ENCODE measurements at places on chromosomes 3 and 15. TPM values are rescaled to one million over a fixed set of nuclear protein-coding genes. Genes with fewer than 3 reads are reported as not detected.

GRCh38 chr15:26038693-26039092 is 175.6 kb upstream of the ATP10A start:
- no peak for DNase-seq

DNA sequence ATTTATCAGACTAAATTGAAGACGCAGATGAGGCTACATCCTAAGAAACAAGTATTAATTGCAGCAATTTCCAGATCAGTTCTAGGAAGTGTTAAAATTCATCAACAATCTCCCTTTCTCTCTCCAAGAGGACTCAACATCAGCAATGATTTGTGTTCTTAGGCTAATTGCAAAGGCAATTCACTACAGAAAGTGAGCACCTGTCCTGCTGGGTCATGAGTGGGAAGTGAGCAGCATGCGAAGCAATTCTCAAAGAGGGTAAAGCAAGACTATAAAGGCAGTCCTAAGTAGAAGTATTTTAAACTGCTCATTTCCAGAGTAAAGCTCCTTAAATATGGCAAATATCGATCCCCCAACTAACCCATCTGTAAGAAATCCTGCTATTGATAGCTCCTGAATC is 1191.0 kb upstream of the ALCAM start:
- no peak for DNase-seq

DNA sequence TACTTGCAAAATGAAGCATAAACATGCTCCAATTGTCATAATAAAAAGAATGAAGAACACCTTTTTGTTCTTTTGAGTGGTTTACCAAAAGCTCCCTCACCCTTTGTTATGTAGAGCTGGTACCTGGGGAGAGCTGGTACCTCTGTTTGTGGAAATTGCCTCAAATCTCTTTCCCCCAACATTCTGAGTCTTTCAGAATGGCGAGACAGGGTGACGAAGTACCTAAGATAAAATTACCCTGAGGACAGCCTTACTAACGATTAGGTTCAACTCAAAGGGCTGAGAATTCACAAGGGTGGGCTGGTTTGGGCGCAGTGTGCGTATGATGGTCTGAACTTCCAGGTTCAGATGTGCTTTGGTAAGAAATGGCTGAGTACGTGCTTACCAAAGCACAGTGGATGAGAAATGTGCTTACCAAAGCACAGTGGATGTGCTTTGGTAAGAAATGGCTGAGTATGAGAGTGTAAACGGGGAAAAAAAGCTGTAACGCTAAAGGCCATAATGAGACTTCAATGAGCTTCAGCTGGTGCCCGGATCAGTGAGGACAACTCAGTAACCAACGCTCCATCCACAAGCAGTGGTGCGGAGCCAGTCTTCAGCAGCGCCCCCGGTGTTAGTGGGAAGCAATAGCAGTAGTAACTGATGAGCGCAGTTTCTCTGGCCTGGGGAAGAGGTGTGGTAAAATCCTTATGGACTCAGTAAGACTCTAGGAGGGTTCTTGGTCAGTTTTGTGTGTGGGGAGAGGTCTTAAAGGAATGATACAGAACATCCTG is 72.3 kb upstream of the LRIG1 start:
- peak; percentile 9 for DNase-seq

DNA sequence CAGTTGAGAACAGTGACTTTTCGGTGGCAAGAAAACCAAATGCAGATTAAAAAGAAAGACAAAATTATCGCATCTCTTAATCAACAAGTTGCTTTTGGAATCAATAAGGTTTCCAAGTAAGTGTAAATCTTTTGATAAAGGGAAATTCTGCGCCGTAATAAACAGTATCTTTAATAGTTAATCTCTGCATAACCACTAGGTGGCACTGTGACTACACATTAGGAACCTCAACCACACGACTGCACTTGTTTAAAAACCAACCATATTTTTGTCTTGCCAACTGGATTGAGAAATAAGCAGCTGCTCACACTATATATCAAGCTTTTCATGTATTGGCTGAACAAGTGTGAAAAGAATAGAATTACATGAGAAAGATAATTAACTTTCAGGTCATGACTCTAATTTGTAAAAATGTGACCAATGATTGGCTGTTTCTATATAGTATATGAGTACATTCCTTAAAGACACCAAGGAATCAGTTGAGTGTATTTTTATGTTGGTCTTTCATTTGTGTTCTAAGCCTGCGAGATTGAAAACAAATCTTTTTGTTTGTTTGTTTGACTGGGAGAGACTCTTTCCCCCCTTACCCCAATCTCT is 72.7 kb downstream of the DZIP3 start:
- peak; percentile 60 for DNase-seq

DNA sequence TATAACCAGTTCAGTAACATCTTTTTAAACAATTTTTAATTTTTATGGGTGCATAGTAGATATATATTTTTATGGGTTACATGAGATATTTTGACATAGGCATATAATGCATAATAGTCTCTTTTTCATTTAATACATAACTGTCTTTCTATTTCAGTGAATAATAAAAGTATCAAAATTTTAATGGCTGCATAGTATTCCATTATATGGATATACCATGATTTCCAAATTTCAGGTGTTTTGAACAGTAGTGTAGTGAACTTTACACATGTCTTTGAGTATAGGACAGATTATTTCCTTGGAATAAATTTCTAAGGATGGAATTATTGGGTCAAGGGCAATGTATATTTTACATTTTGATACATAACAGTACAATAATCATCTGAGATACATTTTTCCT is 10.7 kb downstream of the WHAMM start:
- DNase-seq: no peak

DNA sequence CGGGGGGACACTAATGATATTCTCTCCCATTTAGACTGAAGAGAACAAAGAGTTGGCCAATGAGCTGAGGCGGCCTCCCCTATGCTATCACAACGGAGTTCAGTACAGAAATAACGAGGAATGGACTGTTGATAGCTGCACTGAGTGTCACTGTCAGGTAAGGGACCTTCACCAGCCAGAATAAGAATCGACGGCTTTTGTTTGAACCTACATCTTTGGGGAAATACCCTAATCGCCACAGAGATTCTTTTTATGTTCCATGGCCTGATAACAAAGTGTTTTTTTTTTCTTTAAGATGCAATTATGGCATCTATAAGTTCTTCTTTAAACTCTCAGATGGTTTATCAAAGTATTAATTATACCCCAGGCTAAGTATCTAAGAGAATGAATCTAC is 3.4 kb downstream of the THBS1 start:
- DNase-seq: no peak

DNA sequence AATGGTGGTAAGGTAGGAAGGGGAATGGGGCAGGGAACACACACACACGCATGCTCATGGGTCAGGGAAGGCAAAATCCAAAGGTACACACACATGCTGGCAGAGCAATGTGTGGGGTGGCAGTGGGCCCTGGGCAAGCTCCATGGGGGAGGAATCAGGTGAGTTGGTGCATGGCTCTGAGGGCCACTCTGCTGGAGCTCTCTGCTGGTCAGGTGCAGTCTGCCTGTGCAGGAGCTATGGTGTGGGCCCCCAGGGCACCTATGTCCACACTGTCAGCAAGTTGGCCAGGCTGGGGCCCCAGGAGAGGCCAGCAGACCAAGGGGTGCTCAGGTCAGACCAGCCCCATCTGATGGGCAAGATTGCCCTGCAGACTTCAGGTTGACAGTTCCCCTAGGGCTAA is 90.1 kb upstream of the GAP43 start:
- DNase-seq: no peak

DNA sequence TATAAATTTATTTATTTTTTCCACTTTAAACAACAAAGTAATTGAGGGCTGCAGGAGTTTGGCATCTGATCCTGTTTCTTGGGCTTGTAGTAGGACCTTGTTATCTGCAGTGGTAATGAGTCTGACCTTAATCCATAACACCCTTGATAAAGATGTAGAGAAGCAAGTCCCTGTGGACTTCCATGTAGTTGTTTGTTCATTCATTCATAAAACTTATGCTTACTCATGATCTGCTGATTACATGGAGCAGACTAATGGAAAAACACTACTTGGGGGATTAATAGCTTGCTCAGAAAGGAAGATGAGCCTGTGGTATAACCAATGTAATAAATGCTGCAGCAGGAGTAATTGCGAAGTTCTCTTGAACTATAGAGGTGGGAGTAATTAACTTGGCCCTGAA is 271.5 kb upstream of the TBL1XR1 start:
- DNase-seq: no peak

DNA sequence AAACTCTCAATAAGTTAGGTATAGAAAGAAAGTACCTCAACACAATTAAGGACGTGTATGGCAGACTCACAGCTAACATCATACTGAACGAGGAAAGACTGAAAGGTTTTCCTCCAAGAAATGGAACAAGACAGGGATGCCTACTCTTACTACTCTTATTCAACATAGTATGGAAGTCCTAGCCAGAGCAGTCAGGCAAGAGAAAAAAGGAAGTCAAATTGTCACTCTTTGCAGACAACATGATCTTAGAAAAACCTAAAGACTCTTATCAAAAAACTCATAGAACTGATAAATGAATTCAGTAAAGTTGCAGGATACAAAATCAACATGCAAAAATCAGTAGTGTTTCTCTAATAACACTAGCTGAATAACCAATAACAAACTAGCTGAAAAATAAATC is 96.0 kb downstream of the C3orf70 start:
- no peak for DNase-seq

Gene KBTBD8
- total RNA-seq: 4.1 TPM
